ENCODE measurements at places on chromosomes 1 and 21.

- DNase-seq: no peak
Observed at GRCh38 chr1:112536561-112536960, 27.8 kb downstream of the WNT2B start.

GRCh38 chr1:29052941-29053340 lies 70.8 kb downstream of the TMEM200B start:
- no peak for DNase-seq

DNA sequence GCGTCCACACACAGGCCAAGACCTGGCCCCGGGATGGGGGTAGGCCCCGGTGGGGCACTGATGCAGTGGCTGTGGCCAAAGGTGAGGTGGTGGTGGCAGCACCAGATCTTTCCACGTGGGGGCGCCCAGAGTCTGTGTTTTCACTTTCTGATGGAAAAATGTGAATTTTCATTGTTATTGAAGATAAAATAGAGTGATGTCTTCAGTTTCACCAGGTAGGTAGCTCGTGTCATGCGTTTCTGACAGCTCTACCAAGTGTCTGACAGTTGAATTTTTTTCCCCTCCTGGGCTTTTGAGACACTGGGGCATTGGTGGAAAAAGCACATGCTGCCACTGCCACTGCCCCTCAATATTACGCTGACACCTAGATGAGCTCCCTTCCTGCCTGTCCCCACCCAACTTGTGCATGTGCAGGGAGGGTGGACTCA lies 40.0 kb upstream of the MAGOH start:
- peak; percentile 70 for DNase-seq

DNA sequence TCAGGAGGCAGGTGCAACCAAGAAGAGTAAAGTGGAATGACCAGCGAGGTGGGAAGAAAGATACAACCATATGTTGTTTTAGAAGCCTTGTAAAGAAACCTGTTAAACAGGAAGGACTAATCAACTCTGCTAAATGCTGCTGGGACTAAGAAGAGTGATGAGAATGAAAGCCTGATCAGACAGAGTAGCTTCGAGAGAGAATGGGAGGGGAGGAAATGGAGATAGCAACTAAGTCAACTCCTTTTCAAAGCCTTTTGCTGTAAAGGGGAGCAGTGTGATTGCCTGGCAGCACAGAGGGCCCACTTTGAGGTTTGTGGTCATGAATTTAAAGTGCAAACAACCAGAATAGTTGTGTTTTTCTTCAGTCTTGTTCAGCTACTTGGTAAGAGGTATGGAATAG lies 31.4 kb downstream of the SLC30A7 start:
- no peak for DNase-seq

DNA sequence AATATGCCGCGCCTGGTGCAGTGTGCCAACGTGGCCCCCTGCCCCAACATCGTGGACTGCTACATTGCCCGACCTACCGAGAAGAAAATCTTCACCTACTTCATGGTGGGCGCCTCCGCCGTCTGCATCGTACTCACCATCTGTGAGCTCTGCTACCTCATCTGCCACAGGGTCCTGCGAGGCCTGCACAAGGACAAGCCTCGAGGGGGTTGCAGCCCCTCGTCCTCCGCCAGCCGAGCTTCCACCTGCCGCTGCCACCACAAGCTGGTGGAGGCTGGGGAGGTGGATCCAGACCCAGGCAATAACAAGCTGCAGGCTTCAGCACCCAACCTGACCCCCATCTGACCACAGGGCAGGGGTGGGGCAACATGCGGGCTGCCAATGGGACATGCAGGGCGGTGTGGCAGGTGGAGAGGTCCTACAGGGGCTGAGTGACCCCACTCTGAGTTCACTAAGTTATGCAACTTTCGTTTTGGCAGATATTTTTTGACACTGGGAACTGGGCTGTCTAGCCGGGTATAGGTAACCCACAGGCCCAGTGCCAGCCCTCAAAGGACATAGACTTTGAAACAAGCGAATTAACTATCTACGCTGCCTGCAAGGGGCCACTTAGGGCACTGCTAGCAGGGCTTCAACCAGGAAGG lies 4.3 kb downstream of the GJB3 start:
- DNase-seq: no peak

DNA sequence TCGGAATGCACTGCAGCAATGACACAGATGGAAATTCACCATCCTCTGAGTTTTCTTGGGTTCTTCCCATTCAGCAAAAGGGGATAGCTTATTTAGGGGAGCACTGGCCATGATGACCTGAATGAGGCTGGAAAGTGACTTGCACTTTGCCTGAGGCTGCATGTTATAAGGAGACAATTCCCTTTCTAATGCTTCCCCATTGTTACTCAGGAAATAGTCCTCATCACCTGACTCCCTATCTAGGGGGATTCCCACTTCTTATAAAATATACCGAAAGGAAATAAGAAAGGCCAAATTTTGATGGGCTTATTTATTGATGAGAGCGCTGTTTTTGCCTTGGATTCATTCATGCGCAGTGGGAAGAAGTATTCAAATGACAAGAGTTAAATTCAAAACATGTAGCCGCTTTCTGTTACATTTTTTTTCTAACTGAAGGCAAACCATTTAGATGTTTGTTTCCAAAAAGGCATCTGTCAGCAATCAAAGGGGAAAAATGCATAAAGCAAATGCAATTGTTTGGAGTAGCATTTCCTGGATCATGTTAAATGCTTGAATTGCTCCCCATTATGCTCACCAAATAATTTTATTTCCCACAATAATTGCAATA lies 220.3 kb upstream of the NFIA start:
- no peak for DNase-seq

- DNase-seq: peak; percentile 67
Observed at GRCh38 chr1:51189421-51190073, 46.5 kb upstream of the RNF11 start.

DNA sequence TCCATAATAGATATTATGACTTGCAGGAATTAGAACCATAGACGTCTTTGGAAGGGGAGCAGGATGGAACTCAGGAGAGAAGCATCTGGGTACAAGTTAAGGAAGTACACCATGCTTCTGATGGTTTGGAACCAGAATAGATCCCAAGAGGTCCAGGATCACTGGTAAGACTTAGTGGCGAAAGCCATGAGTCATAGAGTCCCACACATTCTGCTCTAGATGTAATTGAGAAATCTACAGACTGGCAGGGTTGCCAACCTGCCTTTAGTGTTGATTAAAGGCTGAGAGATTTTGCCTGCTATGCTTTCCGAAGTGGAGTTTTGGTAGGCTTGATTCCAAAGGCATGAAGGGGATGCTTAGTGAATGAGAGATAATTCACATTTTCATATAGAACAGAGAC lies 57.1 kb upstream of the C1orf87 start:
- no peak for DNase-seq

- no peak for DNase-seq
Observed at GRCh38 chr21:26935977-26936376, 30.9 kb downstream of the ADAMTS5 start.

DNA sequence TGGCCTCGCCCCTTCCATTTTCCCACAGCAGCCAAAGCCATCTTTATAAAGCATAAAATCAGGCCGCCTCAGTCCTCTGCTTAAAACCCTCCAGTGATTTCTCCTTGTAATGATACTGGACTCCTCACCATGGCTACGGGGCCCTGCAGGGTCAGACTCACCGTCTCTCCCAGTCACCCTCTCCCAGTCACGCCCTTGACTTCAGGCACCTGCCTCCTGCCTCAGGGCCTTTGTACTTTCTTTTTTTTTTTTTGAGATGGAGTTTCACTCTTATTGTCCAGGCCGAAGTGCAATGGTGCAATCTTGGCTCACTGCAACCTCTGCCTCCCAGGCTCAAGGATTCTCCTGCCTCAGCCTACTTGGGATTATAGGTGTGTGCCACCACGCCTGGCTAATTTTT lies 47.8 kb downstream of the PIK3CD start:
- DNase-seq: peak; percentile 37

GRCh38 chr1:89908672-89909436 lies 86.1 kb upstream of the ZNF326 start:
- DNase-seq: peak; percentile 62

- DNase-seq: no peak
Observed at GRCh38 chr1:234611847-234612351, 1.9 kb upstream of the IRF2BP2 start.

- DNase-seq: no peak
Observed at GRCh38 chr1:226838456-226838855, 32.0 kb upstream of the PSEN2 start.

- no peak for DNase-seq
Observed at GRCh38 chr21:42161401-42161955, 57.5 kb upstream of the ABCG1 start.

Data from RWPE1 (cell line).